Activated CD4-positive, alpha-beta T cell treated with anti-CD3 and anti-CD28 coated beads, Interleukin-2, amount 10 ng/mL, durations not matched to agents 7 days and 5 days (primary cell): ENCODE measurements at places on chromosomes 2 and 18. TPM values are rescaled to one million over a fixed set of nuclear protein-coding genes. Genes with fewer than 3 reads are reported as not detected.

GRCh38 chr2:159684796-159685195 lies 27.5 kb upstream of the MARCHF7 start:
- no peaks in the 10 kb centered on the region for H3K27me3 ChIP-seq
- no peaks in the 10 kb centered on the region for H3K36me3 ChIP-seq
- H3K4me3 ChIP-seq = no peak overlapping the region
- H3K27ac ChIP-seq = no peak overlapping the region

DNA sequence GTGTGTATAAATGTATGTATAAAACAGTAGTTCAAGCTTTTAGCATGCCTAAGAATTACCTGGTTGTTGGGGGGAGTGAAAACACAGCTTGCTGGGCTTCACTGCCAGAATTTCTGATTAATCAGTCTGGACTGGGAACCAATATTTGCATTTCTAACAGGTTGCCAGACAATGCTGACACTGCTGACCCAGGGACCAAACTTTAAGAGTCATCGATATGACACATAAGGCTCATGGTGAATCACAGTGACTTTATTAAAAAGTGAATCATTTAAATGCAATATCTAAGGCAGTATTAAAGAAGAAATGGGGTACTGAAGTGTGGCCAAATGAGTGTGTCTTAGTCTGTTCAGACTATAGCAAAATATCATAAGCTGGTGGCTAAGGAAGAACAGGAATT lies 195.9 kb upstream of the DTNA start:
- H3K27ac ChIP-seq = no peak overlapping the region
- no peak for DNase-seq
- H3K4me1 ChIP-seq = no peaks in the 10 kb centered on the region
- H3K4me3 ChIP-seq = no peak overlapping the region
- no peaks in the 10 kb centered on the region for H3K36me3 ChIP-seq

DNA sequence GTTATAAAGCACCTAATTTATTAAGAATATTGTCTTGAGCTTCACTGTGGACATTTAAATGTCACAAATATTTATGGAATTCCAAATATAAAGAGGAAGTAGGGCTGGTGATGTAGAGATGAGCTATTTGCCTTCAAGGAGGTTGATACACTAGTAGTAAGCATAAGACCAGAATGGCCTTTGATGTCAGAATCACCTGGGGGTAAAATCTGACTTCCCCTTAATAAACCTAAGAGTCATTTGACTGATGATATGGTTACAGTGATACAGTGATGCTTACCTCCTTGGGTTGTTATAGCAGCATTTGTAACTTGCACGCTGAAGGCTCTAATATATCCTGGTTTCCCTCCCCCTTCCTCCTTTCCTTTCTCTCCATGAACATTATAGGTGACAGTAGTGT lies 143.7 kb downstream of the CERS6 start:
- H3K4me3 ChIP-seq = no peak overlapping the region
- H3K27ac ChIP-seq = no peak overlapping the region
- DNase-seq = no peak

Gene FNDC4
- not detected for total RNA-seq

Gene DNAJC5G
- total RNA-seq = not detected

- H3K27ac ChIP-seq = no peak overlapping the region
- H3K27me3 ChIP-seq = peaks cover 91% of the 10 kb centered on the region
- H3K4me1 ChIP-seq = peaks cover 51% of the 10 kb centered on the region
- H3K36me3 ChIP-seq = peaks cover 6% of the 10 kb centered on the region
- H3K4me3 ChIP-seq = no peak overlapping the region
These were observed 2.2 kb downstream of the TBR1 start for GRCh38 chr2:161418275-161418714.

DNA sequence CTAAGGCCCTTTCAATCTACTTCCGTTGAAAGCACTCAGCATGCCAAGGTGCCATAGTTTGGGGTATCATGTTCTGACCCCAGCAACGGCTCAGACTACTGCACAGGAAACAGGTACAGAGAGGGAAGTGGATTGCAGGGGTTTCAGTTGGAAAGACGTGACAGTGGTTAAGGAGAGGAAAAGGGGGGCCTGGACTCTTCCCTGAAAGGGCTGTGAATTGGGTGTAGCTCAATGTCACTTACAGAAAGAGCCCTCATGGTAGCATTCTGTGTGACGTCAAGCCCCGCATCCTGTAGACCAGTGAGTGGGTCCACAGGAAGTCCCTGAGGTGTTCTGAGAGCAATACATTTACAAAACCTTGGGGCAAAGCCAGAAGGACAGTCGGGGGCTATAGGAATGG lies 121.5 kb upstream of the GYPC start:
- no peaks in the 10 kb centered on the region for H3K36me3 ChIP-seq
- H3K27ac ChIP-seq = no peak overlapping the region
- peaks cover 8% of the 10 kb centered on the region for H3K4me1 ChIP-seq
- no peak overlapping the region for H3K4me3 ChIP-seq

Gene LIMS4
- total RNA-seq = not detected

- H3K4me1 ChIP-seq = no peaks in the 10 kb centered on the region
- no peak for DNase-seq
- H3K27me3 ChIP-seq = no peaks in the 10 kb centered on the region
- no peak overlapping the region for H3K4me3 ChIP-seq
These were observed 115.2 kb upstream of the REV1 start for GRCh38 chr2:99605036-99605435.

DNA sequence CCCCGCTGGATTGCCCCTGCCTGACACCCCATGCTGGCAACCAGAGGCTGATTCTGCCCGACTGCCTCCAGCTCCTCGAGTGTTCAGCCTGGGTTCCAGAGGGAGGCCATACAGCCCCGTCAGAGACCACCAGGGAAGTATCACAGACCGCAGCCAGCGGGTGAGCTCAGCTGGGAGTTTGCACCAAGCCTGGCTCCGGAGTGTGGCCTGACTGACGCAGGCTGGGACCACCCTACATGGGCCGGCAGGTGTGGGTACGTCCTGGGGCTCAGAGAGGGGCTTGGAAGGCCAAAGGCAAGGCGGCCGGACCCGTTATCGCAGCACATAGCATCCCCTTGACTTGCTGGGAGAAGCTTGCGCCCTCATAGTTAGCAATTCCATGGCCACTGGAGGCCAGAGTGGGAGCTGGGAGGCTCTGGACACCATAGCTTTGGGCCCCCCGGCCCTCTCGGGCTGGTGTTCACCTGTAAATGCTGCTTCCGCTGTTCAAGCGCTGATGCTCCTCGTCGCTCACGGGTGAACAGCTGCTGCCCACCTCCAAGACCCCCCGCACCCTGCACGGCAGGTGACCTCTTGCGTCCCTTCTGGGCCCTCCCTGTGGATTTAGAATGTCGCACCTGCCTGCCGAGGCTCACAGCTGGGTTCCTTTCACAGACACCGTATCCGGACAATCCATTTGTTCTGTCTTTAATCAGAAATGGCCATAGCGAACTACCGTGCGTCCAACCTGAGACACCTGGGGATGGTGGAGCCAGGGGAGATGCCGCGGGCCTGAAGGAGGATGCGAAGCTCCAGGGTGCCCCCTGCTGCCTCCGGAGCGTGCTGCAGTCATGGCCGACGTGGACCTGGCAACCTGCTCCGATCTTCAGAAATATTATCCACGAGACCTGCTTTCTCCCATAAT lies 31.2 kb upstream of the SLC66A3 start:
- H3K27me3 ChIP-seq = peaks cover 8% of the 10 kb centered on the region
- H3K4me3 ChIP-seq = no peak overlapping the region
- H3K4me1 ChIP-seq = peaks cover 12% of the 10 kb centered on the region
- H3K36me3 ChIP-seq = no peaks in the 10 kb centered on the region

GRCh38 chr18:6733758-6734157 lies 4.2 kb downstream of the ARHGAP28 start:
- peaks cover 21% of the 10 kb centered on the region for H3K27me3 ChIP-seq
- peaks cover 5% of the 10 kb centered on the region for H3K4me1 ChIP-seq
- no peak overlapping the region for H3K4me3 ChIP-seq
